ENCODE measurements at places on chromosomes 4 and X. TPM values are rescaled to one million over a fixed set of nuclear protein-coding genes. Genes with fewer than 3 reads are reported as not detected.

Gene KCTD8
- 0.28 TPM for total RNA-seq

Gene STS
- 2.3 TPM for total RNA-seq

DNA sequence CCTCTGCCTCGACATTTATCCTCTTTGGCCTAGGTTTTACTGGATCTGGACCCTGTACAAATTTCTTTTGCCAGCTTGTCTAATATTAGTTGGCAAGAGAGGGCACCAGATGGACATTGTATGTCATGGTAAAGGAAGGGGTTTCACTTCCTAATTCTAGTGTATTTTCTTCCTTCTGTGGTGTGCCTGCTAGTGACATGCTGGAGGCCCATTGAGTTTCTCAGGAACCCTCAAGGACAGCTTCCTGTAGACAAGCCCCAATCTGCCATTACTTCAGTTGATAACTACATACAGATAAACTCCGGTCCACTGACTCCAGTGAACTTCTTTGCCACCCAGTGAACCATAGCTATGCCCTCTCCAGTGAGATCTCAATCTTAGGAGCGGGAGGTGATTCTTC, 116.9 kb downstream of the STPG2 start:
- no peak for DNase-seq

- no peak for DNase-seq
These were observed 25.3 kb downstream of the ARHGEF6 start for GRCh38 chrX:136755411-136755810.

GRCh38 chr4:173448608-173449379, 49.9 kb upstream of the SCRG1 start:
- no peak for DNase-seq

- no peak for DNase-seq
These were observed 35.3 kb upstream of the GPM6B start for GRCh38 chrX:13852001-13852695.

DNA sequence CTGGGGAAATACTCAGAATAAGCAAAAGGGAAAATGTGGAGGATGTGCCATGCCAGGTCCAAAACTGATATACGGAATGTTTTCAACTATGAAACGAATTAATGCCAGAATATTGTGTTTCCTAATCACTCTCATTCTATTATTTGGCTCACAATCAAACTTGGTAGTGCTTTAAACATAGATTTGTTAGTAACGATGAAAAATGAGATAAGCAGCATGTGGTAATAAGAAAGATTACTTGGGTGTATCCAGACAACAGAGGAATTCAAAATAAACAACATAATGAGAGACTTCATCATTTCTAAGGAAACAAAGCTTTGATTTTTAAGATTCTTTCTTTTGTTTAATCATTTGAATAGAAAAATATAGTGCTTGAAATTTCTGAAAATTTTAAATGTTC, 237.3 kb downstream of the TACR3 start:
- no peak for DNase-seq

DNA sequence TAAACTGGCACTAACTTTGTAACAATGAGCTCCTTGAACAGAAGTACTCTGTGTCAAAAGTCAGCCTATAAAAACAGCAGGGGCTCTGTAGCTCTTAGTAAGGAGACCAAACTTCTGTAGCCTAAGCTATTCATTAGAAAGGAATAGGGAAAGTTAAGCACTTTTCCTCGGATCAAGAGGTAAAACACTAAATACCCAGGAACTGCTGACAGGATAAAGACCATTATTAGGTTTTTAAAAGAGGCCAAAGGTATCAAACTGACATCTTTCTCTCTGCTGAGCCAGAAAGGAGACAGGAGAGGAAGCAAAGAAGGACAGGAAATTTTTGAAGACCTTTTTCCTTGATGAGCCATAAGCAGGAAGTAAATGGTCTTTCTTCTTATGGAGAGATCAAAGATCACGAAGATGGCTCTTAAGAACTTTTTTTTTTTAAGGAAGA, 31.9 kb downstream of the ANAPC10 start:
- no peak for DNase-seq

- DNase-seq: no peak
These were observed 54.0 kb downstream of the LPAR4 start for GRCh38 chrX:78801522-78801921.

All from pulmonary artery endothelial cell (primary cell).